Urinary bladder (tissue), 4 donors: ENCODE measurements at places on chromosomes 13 and 19. TPM values are rescaled to one million over a fixed set of nuclear protein-coding genes. Genes with fewer than 3 reads are reported as not detected.

Gene FLT3LG
- 18.8 TPM for polyA plus RNA-seq

Gene AMER2
- polyA plus RNA-seq = 0.01 TPM

Gene CFAP97D2
- not detected for polyA plus RNA-seq

Gene CYP4F2
- 0.18 TPM for polyA plus RNA-seq

Gene RAX2
- not detected for polyA plus RNA-seq

Gene CEACAM8
- not detected for polyA plus RNA-seq

- no peak for DNase-seq
Observed at GRCh38 chr13:75090872-75091615, 390.9 kb downstream of the TBC1D4 start.

DNA sequence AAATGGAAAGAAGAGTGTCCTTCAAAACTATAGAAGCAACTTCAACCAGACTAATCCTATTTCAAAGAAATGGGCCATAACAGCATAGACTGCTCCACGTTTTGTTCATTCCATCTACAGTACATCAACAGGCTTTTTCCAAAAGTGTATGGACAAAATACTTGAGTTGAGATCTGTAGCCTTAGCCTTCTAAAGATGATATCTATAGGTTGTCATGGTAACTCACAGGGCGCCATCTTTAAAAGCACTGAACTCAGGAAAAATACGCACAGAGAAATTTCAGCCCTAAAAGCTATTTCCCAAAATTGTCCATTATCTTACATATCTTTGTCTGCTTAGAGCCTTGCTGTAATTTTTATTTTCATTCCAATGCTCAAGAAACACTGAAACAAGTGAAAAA is 439.4 kb upstream of the NBEA start:
- no peak for DNase-seq

GRCh38 chr13:46062185-46062584 is 9.6 kb upstream of the ZC3H13 start:
- DNase-seq = no peak

GRCh38 chr19:34261334-34262109 is 7.2 kb downstream of the GARRE1 start:
- no peak for DNase-seq

DNA sequence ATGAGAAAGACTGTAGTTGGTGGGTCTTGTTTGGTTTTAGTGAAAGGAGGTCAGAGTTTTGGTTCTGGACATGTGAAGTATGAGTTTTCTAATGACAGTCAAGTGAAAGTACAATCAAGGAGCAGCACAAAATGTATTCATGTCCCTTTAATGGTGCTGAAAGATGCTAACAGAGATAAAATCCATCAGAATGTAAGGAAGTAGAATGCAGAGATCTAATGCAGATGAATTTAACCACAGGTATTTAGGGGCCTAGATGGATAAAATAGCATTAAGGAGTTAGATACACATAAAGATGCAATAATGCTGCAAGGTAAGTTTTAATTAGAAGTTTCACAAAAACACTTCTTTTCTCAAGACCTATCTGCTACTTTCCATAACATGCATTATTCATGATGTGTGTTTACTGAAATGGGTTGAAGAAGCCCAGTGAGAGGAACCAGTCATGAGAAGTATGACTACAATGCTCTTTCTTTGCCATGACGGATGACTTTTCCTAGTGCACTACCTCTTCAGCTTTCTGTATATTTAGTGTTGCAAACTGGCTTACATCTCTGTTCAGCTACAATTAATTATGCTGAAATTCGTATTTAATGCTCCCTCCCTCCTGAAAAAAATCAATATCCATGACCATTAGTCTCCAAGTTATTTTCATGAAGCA is 222.9 kb upstream of the HTR2A start:
- no peak for DNase-seq

DNA sequence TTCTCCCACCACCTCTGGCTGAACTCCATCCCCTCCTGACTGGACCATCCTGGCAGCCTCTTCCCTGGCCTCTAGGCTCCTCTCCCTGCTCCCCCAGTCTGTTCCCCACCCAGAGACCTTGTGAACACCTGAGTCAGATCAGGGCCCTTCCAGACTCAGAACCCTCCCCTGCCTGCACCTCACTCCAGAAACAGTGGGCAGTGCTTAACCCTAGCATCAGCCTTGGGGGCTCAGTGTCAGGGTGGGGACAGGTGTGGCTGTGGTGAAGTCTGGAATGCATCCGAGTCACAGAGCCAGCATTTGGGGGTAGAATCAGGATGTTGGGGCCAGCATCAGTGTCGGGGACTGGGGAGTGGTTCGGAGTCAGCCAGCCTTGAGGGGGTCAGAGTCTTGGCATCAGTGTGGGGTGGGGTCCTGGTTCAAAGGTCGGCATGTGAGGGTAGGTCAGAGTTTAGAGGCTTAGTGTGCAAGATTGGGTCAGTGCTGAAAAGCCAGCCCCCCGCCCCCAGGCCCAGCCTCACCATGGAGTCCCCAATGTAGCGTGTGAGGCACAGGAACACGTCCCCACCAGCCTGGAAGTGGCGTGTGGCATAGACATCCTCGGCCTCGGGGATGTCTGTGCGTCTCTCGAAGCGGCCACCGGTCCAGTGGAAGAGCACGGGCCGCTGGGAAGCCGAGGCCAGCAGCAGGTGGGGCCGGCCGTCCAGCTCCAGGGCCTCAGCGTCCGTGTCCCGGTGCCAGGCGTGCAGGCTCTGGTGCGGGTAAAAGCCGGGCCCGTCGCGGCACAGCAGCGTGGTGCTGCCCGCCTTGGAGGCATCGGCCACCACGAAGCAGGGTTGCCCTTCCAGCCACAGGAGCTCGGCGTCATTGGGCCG is 8.9 kb downstream of the LGI4 start:
- no peak for DNase-seq

DNA sequence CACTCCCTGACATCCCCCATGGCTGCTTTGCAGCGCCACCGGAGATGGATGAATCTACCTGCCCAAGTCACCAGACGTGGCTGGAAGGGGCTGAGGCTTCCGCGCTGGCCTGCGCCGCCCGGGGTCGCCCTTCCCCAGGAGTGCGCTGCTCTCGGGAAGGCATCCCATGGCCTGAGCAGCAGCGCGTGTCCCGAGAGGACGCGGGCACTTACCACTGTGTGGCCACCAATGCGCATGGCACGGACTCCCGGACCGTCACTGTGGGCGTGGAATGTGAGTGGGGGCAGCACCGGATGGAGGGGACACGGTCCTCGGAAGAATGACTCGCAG is 4.6 kb downstream of the ICAM5 start:
- no peak for DNase-seq

- DNase-seq = no peak
Observed at GRCh38 chr13:106115081-106115480, 420.4 kb downstream of the EFNB2 start.
